Putamen (tissue), 1 donor: ENCODE measurements at places on chromosomes 1 and 21.

- DNase-seq, result no peak
Observed at GRCh38 chr1:59485949-59486348, 189.1 kb downstream of the FGGY start.

GRCh38 chr1:41367288-41367642 is 6.0 kb downstream of the FOXO6 start:
- no peak for DNase-seq

DNA sequence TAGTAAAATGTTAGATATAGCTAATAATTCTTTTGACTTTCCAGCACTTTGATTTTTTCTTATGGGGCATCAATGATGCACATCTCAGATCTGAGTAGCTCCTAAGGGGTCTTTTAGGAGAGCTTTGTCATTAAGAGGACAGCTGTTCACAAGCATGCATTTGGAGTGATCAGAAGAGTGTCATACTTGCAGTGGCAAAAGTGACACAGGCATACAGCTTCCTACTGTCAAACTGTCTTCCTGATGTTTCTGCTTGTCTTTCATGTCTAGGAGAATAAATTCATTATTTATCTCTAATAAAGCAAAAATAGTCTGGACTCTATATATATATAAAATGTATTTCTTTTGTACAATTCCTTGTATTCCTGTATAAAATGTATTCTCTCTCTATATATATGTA is 273.0 kb downstream of the PAPPA2 start:
- DNase-seq, result no peak

- DNase-seq, result no peak
Observed at GRCh38 chr1:215202868-215203267, 120.3 kb downstream of the KCNK2 start.

DNA sequence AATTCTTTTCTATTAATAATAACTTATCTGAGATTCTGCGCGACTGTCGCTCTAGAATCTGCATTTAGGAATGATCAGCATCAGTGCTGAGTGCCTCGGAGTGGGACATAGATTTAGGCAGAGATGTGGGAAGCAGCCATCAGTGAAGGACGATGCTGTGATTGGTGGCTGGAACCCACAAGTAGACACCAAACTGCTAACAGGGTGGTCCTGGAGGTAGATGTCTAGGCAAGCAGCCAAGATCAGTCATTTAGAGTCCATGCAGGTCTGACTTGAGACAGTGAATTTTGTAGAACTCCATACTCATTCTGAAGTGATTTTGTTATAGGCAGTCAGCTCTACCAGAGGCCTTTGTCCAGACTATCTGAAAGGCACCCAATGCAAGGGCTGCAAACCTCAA is 51.8 kb upstream of the LYST start:
- DNase-seq, result no peak

- no peak for DNase-seq
Observed at GRCh38 chr1:183512450-183512849, 40.2 kb downstream of the SMG7 start.
